ENCODE measurements at places on chromosomes 5 and 9.

DNA sequence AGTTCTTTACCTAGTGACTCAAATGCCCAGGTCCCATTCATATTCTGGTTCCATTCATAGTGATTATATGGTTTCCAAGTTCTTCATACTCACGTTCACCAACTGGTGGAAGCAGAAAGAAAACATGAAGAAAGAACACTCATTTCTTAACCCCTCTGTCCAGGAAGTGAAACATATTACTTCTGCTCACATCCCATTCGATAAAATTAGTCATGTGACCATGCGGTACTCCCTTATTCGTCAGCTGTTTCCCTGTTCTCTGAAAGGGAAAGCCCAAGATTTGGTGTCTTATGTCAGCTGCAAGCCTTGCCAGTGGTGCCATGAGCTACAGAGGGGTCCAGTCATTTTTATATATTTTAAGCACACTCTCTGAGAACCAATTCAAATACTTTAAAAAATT lies 387.0 kb upstream of the DMAC1 start:
- no peak for DNase-seq

DNA sequence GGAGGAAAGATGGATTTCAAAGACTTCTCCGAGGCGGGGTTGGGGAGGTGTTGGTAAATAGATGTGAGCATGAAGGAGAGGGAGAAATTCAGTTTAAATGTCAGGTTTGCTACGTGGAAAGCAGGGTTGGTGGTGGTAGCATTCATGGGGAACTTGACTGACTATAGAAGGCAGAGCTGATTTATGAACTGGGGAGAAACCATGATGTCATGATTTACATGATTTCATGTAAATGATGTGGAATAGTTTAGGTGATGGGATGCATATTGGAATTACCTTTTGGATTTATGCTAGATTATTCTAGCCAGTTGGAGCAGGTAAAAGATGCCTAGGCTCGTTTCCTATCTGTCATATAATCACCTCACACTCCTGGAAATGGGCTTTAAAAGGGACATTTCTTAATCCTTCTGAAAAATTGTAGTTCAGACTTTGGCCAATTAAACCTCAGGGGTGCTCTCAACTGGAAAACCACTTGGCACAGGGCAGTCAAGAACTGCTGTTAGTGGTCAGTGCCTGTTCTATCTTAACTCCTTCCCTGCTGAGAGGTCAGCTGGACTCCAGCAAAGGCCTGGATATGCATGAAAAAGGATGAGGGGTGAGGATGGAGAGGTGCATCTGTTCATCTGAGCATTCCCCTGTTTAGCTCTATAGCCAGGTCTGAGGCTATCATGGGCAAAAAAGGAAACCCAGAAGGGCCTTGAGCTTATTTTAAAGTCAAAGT lies 50.1 kb upstream of the BASP1 start:
- DNase-seq: no peak

GRCh38 chr9:95373782-95374487 lies 56.4 kb upstream of the FANCC start:
- no peak for DNase-seq

GRCh38 chr5:67182301-67182790 lies 14.3 kb downstream of the CD180 start:
- DNase-seq: no peak

GRCh38 chr5:666816-667498 lies 26.2 kb downstream of the TPPP start:
- no peak for DNase-seq

DNA sequence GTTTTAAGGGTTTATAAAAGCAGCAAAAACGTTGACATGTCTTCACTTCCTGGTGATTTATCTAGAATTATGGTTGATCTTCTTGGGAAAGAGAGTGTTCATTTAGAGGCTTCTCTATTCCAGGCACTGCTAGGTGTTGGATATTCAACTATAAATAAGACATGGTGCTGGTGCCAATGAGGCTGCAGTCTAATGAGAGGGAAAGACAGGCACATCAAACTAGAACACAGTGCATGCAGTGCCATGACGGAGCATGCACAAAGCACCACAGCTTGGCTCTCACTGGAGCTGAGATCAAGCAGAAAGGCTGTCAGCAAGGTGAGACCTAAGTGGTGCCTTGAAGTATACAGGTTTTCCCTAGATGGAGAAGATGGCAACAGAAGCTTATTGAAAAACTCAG lies 126.5 kb downstream of the RMI1 start:
- DNase-seq: no peak

DNA sequence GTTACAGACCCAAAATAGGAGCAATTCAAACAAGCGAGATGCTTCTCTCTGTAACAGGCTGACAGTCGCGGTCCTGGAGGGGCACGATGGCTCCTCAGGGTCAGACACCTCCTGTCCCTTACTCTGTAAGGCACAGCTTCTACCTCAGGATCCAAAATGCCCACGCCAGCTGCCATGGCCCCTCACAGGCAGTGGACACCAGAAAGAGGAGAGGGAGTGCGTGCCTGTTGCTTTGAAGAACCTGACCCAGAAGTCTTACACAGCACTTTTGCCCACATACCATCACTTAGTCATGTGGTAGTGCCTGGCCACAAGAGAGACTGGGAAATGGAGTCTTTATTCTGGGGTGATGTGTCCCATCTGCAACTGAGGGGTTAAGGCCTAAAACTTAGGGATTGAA lies 11.6 kb upstream of the ABL1 start:
- no peak for DNase-seq

DNA sequence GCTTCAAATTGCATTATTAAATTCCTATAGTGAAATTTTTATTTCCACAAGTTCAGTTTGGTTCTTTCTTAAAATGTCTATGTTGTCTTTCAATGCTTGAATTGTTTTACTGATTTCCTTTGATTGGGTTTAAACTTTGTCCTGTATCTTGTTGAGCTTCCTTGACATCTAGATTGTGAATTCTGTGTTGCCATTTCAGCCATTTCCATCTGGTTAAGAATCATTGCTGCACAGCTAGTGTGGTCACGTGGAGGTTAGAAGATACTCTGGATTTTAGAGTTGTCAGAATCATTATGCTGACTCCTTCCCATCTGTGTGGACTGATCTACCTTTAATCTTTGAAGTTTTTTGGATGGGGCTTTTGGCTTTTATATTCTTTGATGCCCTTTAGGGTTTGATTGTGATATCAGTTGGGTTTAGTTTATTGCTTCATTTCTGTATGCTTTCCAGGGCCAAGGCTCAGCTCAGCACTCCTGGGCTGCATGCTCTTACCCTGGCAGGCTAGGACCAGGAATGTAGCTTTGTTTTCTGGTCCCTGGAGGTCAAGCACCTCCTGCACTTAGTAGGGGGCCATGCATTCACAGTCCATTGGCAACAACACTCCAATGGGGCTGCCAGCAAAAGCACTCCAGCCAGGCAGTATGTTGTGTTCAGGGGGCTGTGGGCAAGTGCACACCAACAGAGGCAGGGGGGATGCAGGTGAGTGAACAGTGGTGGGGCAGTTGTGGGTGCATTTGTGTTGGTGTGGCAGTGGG lies 141.4 kb downstream of the PRR16 start:
- DNase-seq: no peak

GRCh38 chr9:124504530-124505005 lies 2.6 kb downstream of the NR5A1 start:
- DNase-seq: no peak

DNA sequence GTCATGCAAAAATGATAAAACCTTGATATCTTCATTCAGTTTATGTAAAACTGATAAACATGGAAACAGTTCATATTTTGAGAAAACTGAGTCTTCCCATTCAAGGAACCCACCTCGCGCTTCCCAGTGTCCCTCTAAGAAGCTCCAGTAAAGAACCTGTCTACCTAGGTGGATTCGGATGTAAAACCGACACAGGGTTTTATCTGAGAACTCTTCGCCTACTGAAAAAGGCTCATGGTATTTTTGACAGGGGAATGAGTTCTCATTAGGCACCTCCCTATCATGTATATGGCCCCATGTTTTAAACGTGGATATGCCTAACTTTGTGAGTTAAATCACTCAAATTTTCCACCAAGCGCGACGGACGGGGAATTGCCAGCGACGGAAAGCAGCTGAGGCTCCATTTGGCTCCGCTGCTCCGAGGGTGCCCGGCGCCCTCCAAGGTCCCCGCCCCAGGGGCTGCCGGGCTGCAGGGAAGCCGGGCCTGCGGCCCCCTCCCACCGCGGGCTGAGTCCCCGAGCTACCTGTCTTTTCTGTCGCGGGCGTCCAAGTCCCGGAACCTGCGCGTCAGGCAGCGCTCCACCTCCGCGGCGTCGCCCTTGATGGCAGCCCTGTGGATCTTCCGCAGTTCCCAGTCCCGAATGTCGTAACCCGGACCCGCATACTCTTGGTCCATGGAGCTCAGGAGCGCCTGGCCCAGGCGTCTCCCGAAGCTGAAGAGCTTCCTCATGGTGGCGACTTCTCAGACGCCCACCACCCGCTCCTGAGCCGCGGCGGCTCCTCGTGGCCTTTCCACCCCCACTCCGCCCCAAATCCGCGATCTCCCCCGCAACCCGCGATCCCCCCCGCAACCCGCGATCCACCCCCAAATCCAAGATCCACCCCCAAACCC lies 594 bp downstream of the ANKRD18A start:
- no peak for DNase-seq

GRCh38 chr5:124139477-124139876 lies 607.0 kb downstream of the ZNF608 start:
- DNase-seq: no peak

DNA sequence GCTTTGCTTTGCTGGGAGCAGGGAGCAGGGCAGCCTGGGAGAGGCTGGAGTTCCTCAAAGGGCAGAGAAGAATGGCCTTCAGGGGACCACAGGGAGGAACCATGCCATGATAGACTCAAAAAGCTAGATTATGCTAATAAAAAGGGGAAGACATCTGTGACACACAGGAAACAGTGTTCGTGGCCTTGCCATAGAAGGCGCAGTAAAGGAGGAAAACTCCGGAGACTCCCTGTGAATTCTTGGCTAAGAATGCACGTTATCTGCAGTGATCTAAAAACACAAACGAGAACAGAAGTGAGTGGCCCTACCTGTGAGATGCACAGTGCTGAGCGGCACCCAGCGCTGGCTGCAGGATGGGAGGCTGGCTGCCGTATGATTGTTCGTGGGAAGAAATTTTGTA lies 15.9 kb upstream of the LTC4S start:
- no peak for DNase-seq

- DNase-seq: no peak
Measured at GRCh38 chr5:69276422-69277174, 41.9 kb downstream of the CDK7 start.

DNA sequence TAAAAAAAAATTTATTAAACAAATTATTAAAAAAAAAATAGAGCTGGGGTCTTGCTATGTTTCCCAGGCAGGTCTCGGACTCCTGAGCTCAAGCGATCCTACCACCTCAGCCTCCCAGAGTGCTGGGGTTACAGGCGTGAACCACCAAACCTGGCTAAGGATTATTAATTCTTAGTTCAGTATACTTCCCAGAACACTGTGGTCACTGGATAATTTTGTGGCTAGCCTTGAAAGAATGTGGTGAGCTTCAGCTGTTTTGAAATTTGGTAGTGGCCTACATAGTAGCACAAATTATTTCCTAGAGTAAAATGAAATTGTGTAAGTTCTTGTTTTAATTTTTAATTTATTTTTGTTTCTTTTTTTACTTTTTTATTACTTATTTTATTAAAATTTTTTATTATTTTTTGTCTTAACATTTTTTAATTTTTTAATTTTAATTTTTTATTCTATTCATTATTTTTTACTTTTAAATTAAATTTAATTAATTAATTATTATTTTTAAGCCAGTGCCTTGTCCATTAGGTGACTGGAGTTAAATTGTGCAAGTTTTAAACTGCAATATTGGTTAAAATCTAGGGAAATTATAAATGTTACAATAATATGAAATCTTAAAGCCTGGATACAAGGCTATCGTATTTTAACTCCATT lies 23.0 kb downstream of the ARRDC3 start:
- DNase-seq: no peak

GRCh38 chr5:137808503-137809135 lies 54.5 kb upstream of the HNRNPA0 start:
- no peak for DNase-seq

DNA sequence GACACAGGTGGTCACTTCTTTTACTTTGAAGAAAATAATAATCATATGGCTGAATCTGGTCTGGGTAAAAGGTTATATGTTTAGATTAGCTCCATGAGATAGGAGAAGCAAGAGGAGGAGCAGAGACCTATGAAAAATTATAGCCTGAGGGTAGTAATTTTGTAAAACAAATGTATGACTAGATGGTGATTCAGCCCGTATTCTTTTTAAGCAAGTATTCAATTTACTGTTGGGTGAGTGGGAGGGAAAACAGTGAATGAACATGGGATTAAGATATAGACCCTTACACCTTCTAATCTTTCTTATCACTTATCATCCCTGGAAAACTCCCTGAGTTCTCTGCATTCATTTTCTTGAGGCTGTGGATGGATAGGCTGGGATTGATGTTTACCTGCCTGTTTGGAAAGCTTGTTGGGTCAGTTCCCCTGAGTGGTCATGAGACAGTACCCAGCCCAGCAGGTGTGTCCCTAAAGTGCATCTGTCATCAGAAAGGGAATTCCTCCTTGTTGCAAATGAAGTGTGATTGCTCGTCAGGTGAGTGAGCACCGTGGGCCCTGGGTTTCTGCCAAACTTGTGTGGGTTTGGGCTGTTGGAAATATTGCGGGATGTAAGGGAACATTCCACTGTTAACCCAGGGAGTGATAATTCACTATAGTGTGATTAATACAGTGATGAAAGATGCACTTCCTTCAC lies 101.2 kb upstream of the GDNF start:
- no peak for DNase-seq

DNA sequence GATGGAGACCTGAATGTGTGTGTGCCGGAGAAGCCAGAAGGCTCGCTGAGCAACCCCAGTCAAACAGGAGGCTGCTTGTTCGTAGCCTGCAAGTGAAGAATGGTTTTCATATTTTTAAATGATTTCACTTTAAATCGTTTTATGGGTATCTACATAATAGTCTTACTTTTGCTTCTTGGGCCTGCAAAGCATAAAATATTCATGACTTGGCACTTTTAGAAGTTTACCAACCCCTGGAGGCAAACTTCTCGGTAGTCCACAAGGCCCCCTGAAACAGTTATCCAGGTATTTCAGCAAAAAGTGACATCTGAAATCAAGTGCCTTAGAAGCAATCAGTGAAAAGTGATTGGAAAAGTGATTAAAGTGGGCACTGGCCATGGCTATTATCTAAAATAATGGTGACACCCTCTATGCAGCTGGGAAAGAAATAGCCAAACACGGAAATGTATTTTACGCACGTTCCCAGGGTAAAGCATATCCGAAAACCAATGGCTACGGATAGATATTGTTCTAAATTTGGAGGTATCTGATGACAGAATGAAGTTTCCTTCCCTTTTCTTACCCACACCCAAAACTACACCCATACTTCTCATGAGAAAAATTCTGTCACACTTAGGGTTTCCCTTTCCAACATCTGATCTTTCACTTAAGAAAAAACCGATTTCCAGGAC lies 39.0 kb downstream of the RAPGEF1 start:
- no peak for DNase-seq

GRCh38 chr9:33637881-33638280 lies 113.8 kb downstream of the ANKRD18B start:
- no peak for DNase-seq

DNA sequence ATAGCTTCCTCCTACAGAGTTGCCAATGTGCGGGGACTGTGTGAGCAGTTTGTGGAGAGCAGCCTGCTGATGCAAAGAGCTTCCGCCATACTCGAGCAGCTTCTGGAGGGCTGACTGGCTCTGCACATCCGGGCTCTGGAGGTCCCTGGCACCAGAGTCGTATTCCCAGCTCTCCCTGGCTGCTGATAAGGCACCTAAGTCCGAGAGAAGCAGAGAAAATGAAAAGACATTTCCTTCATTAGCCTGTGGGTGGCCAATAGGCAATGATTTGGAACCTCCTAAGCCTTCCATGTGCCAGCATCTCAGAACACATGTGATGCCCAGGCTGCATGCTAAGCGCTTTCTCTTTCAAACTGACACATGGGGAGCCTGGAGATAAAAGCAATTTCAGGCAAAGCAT lies 94.3 kb downstream of the TSSK1B start:
- no peak for DNase-seq
